ENCODE measurements at places on chromosomes 4 and X.

DNA sequence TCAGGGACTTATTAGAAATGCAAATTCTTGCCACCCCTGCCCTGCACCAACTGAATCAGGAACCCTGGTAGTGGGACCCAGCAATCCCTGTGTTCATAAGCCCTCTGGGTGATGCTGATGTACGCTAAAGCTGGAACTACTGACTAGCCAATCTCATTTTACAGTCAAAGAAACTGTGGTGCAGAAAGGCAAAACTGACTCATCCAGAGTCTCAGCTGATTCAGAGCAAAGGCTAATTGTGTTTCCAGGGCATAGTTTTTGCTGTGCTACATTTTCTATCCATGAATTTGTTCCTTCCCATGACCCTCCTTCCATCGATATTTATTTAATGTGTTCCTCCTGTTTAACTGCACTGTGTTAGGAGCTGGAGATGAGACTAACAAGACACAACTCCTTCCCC lies 207.5 kb downstream of the REPS2 start:
- DNase-seq: no peak

GRCh38 chr4:122821092-122821491 lies 5.5 kb upstream of the FGF2 start:
- no peak for DNase-seq

DNA sequence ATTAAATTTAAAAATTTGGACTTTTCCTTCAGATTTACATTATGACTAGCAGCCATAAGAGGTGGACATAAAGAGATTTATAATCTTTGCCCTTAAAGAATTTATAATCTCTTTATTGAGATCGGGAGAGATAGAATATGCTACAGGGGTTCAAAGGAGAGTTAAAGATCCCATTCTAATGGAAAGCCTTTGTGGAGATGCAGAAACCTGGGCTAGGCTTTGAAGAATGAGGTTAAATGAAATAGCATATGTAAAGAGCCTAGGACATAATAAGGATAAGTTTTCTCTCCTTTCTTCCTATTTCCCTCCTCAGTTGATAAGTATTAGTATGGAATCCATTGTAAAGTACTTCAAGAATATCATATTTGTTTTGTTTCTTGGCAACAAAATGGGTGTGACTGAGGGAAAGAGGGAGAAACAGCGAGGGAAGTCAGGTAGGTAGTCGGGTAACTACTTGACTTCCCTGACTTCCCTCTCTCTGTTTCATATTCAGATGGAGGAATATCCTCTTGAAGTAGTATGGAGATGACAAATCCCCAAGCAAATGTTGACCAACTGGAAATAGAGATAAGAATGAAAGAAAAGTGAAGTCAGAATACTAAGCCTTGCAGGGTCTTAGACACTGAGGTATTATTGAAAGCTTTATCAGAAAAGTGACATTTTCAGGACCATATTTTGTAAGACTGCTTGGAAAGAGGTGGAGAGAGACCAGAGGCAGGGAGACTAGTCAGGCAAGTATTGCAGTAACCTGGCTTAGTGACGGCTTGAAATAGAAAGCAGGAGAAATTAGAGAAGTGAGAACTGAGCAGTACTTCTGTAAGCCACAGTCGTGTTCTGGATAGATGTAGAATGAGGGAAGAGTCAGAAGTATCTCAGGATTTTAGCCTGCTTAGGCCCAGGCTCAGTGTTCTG lies 82.9 kb downstream of the PDLIM5 start:
- no peak for DNase-seq

GRCh38 chr4:4862071-4862551 lies 2.6 kb downstream of the MSX1 start:
- no peak for DNase-seq

- no peak for DNase-seq
Observed at GRCh38 chr4:70099206-70099605, 49.0 kb downstream of the HTN1 start.

DNA sequence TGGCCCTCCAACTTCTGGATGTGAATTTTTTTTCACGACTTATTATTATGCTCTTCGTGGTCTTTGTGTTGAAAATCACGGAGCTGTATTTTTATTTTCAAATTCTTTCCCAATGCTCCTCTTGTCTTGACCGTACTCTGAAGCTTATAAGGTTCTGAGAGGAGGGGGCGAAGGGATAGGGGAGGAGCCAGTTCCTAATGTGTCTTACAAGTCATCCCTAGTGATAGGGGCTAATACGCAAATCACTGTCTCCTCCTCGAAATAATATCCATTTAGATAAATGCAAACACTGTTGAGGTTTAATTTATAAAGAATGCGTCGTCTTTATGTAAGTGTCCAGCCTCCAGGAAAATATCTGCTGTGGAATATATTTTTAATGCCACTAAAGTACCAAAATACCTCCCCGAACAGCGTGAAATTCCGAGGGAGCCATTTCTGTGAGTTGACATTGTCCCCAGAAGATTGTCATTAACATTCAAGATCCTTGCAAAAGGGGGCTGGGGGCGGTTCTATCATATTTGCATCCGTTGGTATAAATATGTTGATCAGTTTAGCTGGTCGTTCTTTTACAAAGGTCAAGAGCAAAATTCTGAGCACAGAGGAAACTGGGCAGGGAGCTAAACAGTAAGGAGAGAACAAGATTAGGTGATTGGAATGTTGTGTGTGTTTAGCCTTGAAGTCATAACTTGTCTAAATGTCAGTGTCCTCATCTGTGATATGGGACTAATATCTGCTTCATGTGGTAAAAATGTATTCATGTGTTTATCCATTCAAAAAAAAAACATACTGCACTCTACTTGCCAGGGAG lies 3.7 kb upstream of the FAT1 start:
- no peak for DNase-seq

- DNase-seq: peak; percentile 92
Observed at GRCh38 chr4:145734576-145735346, 54.8 kb downstream of the C4orf51 start.

DNA sequence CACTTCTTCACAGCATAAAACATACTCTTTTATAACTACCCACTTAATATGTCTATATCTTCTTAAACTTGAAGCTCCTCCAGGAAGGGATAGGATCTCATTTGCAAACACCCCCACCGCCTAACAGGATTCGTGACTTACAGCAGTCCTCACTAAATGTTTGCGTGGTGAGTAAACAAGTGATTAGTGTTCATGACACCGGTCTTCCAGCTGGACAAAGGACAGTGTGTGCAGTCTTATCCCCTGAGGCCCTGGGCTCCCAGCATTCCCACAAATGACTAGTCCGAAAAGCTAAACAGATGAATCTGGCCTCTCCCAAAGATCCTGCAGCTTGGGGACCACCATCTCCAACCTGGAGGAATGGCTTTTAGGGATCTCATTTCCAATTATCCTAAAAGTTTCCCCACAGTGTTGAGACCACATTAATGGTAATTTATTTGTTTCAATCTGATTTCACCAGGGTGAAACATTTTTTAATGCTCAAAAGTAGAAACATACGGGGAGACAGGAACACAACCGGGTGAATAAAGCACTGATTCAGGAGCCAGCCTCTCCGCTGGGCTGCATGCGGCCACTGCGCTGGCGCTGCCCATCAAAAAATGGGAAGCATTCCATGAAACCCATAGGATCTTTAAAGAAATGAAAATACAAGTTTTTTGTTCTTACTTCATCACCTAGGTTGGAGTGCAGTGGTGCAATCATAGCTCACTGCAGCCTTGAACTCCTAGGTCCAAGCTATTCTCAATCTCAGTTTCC lies 69.2 kb downstream of the HADH start:
- DNase-seq: peak; percentile 4

DNA sequence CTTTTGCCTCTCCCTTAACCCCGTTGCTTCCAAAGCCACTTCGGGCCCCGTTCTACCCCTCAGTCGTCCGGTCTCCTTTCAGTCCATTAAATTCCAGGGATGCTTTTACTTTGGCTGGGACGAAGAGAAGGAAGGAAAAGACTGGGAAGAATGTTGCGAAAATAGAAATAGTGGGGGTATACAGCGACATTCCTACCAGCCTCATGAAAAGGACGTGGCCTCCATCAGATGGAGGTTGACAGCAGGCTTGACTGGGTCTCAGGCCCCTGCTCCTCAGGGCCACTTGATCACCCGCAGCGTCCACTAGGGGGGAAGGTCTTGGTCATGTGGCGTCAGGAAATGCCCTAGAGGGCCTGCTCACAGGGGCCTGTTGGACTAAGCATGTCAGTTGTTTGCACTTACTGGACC lies 657 bp upstream of the ANKRD50 start:
- peak; percentile 61 for DNase-seq

GRCh38 chrX:138709886-138710791 lies 1.4 kb downstream of the FGF13 start:
- DNase-seq: no peak

DNA sequence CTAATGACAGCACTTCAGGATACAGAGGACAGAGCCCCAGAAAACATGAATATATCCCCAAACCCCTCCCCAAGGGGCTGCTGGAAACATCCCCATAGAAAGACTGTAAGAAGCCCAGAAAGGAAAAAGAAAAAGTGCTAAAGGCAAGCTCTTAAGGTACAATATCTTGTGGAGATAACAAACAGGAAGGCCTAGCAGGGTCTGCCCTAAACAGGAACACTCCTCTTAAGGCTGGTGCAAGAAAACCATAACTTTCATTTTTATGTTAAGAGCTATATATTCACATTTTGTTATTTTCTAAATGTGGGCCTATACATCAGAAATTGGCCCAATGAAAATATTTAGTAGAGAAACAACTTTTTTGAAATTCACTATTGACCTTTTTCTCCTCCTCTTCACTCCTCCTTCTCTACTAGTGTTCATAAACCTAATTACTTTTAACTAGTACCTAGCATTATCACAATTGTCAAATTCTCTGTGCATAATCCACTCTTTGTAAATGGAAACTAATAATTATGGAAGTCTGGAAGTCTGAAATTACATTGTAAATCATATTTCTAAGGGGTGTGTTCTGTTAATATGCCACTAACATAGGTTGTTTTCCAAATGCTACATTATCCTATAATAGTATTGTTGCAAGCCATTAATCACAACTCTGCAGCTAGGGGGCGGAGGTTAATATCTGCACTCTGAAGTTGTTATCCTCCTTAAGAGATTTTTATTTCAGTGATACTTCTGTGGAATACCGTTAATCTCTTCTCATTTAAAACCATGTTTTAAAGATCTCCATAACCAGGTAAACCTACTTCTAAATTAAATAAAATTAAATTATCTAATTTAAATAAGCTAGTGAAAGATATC lies 59.8 kb downstream of the CASK start:
- DNase-seq: no peak

DNA sequence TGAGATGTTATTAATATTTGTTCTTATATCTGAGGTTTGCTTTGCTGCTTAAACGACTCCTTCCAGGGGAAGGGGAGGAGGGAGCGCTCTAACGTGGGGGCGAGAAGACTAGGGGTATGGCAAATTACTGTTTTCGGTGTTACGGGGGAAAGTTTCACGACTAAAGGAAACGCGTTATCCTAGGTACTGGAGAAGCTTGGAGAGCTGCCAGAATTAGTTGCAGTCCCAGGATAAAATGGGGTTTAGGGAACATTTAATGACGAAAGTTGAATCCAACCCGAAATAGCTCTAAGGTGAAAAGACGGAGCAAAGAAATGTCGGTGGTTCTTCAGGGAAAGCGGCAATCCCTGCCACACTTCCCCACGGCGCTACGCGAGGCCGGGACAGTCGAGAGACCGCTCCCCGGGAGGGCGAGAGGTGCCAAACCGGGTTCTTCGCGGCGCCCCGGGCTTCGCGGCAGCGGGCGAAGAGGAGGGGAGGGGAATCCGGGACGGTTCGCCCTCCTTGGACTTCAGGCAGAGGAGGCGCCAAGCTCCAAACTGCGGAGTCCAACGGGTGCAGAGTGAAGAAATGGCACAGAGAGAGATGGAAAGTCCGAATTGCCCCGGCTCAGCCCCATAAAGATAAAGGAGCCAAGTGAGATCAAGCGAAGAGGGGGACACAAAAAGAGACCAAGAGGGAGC lies 724 bp downstream of the THOC2 start:
- no peak for DNase-seq

DNA sequence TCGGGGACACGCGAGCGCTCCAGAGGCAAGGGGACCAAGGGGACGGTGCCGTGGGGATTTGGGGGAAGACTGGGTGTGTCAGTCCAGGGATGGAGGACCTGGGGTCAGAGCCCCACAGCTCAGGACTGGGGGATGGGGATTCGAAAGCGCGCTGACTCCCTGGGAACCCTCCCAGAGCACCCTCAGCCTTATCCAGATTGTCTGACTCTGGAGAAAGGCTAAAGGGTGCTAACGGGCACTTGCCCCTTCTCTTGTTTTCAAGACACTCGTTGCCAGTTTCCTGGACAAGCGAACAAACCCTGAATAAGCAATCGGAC lies 1.1 kb downstream of the DOCK11 start:
- DNase-seq: no peak

DNA sequence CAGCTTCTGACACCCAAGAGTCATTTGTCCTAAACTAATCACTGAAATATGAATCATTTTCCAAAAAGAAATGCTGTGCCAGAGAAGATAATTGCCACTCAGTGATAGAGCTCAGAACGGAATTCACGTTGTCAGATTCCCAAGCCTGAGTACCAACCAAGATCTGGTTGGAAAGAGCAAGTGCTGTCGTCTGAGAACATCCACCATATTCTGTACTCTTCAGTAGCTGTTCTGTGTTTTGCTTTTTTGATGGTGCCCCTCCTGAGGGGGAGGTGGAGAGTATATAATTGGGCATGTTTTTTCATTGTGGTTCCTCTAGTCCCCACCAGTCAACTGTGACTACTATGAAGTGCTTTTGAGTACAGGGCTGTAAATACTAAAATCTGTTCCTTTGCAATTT lies 13.2 kb downstream of the RUFY3 start:
- DNase-seq: no peak

GRCh38 chr4:61336488-61336887 lies 136.4 kb downstream of the ADGRL3 start:
- no peak for DNase-seq

DNA sequence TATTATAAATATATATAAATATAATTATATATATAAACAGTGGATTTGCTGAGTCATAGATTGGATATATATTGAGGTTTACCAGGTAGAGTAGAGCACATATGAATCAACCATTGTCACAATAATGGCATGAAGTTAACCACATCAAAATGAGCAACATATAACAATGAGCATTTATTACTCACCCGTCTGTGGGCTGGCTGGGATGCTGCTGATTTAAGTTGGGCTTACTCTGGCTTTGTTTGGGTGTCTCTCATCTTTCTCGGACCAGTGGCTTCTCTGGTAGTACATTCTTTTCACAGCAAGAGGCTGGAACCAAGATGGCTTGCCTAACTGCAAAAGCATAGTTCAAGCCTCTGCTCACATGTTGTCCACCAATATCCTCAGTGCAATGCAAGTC lies 111.7 kb upstream of the TAPT1 start:
- DNase-seq: no peak

DNA sequence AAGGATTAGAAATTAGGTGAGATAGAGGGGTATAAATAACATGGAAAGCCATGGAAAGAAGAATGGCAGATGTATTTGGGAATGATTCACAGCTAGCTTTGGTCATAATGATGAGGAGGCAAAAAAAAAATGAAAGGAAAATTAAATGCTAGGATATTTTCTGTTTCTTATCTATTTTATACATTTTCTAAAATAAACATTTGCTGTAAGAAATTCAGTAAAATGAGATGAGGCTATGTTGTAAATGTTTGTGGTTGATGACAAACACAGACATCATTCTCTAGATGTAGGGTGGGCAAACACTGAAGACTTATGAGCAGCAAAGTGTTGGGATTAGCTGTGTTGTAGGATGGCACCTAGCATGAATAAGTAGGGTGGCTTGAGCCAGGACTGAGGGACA lies 407.1 kb downstream of the IL15 start:
- peak; percentile 16 for DNase-seq

GRCh38 chrX:68658530-68658929 lies 11.1 kb downstream of the STARD8 start:
- DNase-seq: no peak

All from AG04450 (cell line).